ENCODE measurements at places on chromosomes 3 and 15.

GRCh38 chr3:196192524-196193051 is 18.6 kb downstream of the ZDHHC19 start:
- no peak for DNase-seq

DNA sequence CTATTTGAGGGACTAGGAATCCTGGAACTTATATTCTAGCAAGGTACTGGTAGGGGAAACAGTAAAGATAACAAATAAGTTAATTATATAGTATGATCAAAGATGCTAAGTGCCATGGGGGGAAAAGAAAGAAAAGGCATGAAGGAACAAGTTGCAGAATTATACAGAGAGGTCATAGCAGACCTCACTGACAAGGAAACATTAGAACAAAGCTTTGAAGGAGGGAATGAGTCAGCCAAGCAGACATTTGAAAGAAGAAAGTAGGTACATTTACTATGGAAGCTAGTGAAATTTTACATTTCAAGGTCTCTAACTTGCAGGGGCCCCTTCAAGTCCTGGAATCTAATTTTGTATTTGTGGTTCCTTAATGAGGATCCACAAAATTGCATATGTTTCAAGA is 57.2 kb upstream of the TIPARP start:
- no peak for DNase-seq

DNA sequence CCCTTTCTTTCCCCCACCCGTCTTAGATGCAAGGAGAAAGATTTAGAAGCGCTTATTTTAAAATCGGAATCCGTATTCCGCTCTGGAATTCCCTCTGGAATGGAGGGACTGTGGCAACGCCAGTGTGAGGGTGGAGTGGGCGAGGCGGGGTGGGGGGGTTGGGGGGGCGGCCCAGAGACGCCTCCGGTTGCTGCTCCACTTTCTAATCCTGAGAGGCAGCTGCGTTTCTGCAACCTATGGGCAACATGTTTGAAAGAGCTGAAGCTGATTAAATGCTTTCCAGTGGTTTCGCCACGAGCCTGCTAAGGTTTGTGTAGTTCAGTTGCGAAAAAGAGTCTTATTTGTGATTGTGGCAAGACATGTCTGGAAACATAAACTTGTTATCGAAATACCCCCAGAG is at the start of gene CCK:
Gene CCK (minus strand): TSS at position 101 of the 400 bp plus-strand sequence. CDS start 2,555 bp downstream, outside the sequence.
- DNase-seq, result no peak

GRCh38 chr3:152350139-152350538 is 81.4 kb downstream of the MBNL1 start:
- DNase-seq, result no peak

- DNase-seq, result no peak
These were observed 164.0 kb downstream of the CHST2 start for GRCh38 chr3:143283432-143284128.

- no peak for DNase-seq
These were observed 37.5 kb upstream of the ESYT3 start for GRCh38 chr3:138396752-138397410.

- DNase-seq, result no peak
These were observed 53.2 kb downstream of the CD200R1L start for GRCh38 chr3:112793326-112794081.

DNA sequence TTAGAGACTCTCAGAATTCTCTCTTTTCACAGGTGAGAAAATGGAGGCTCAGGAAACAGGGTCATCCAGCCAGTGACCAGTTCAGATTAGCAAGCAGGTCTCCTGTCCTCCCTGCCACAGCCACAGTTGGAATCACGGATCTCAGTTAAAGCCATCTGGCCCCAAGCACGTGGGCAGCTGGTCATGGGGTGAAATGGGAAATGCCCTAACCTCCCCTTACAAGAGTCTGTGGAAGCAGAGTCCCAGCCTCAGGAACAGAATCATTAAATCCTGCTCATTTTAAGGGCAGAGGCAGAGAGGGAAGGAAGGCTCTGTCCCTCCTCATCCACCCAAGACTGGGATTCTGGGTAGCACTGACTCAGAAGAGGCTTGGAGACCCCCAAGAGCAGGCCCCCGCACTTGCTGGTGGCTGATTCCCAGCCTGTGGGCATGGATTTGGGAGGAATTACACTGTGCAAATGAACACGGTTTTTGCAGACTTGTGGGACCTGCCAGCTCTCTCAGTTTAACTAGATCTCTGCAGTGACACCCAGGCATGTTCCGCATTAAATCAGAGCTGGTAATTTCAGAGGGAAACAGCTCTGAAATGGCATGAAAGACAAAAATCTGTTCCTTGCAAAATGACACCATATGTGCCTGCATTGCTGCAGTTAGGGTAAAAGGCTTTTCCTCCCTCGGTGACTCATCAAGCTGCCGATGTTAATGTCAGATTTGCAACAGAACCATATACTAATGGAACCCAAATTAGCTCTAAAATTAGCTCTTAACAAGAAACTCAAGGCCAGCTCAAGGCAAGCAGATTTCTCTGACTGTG is 89.0 kb downstream of the BDH1 start:
- no peak for DNase-seq

GRCh38 chr3:132457286-132457685 is 40.0 kb downstream of the DNAJC13 start:
- DNase-seq, result no peak

GRCh38 chr15:29130951-29131839 is 138.4 kb downstream of the NSMCE3 start:
- no peak for DNase-seq

- no peak for DNase-seq
These were observed 14.3 kb downstream of the ARL8B start for GRCh38 chr3:5136211-5136918.

DNA sequence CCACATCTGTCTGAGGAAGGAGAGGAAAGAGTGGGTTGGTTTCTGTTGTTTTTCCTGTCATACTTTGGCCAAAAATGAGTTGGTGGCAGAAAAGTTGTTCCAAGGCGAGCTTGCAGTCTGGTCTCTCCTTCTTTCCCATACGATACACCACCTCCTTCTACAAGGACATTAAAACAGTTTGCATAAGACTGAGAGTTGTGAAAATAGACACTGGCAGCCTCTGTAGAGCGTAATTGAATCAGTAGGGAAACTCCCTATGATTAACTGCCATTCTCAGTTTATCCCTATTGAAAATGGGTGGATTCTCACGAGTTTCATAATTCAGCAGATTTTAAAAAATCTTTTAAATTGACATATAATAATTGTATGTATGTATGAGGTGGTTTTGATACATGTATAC is 3.7 kb upstream of the LSG1 start:
- no peak for DNase-seq

GRCh38 chr3:39485547-39485946 is 18.1 kb downstream of the MOBP start:
- no peak for DNase-seq

GRCh38 chr15:89116404-89116803 is 28.1 kb downstream of the ABHD2 start:
- DNase-seq, result no peak

GRCh38 chr15:34855413-34855812 is 60.1 kb upstream of the ACTC1 start:
- peak; percentile 66 for DNase-seq

DNA sequence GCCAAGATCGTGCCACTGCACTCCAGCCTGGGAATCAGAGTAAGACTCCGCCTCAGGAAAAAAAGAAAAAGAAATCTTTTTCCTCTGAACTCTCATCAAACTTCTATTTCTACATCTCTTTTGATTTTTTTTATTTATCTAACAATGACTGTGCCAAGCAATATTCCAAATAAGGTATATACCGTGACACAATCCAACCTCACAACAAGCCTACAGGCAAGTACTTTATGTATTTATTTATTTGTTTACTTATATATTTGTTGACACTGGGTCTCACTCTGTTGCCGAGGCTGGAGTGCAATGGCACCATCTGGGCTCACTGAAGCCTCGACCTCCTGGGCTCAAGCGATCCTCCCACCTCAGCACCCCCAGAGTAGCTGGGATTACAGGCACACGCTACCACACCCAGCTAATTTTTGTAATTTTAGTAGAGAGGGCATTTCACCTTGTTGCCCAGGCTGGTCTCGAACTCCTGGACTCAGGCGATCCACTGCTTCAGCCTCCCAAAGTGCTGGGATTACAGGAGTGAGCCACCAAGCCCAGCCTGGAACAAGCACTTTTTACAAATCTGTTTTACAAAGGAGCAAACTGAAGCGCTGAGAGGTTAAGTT is 94.9 kb upstream of the CHD2 start:
- DNase-seq, result no peak

- DNase-seq, result no peak
These were observed at the start of gene OTOL1 for GRCh38 chr3:161496508-161496907. TSS of gene OTOL1 (plus strand) at chr3:161496808. CDS start at chr3:161496808, 0 bp downstream.

DNA sequence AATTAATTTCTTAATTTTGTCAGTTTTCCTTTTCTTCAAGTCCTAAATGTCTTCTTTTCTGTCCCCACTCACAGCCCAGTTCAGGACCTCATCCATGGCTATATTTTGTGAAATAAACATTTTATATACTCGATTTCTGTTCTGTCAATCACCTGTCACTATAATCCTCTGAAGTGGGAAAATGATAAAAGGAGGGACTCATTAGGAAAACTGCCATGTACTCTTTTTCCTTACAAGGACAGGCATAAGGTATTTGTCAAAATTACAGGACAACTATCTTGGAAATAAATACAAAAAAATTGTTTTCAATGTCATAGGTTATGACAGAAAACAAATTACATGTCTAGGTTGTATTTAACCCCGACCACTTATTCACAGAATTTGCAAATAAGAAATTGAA is 240.1 kb upstream of the CBLB start:
- DNase-seq, result no peak

DNA sequence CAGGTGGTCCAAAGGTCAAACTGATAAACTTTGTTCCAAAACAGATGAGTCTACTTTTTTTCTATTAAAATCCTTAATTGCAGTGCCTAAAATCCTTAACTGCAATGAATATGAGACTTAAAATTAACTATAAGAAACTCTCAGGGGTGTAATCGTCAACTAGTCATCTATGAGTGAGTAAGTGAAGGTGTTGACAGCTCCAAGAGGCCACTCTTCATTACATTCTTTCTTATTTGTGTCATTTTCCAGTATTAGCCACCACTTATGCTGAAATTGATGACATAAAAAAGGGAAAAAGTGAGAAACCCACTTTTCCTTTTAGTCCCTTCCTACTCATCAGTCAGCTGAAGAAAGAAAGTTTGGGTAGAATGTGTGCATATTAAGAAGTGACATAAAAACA is 12.6 kb upstream of the NPAP1 start:
- DNase-seq, result no peak

- DNase-seq, result no peak
These were observed 161.9 kb upstream of the RGMA start for GRCh38 chr15:93250950-93251349.

GRCh38 chr3:164918905-164919304 is 159.4 kb downstream of the SI start:
- DNase-seq, result no peak

- DNase-seq, result peak; percentile 19
These were observed 81.9 kb upstream of the SLC25A36 start for GRCh38 chr3:140859592-140860336.

- no peak for DNase-seq
These were observed 15.5 kb downstream of the TNFAIP8L3 start for GRCh38 chr15:51079226-51079625.

DNA sequence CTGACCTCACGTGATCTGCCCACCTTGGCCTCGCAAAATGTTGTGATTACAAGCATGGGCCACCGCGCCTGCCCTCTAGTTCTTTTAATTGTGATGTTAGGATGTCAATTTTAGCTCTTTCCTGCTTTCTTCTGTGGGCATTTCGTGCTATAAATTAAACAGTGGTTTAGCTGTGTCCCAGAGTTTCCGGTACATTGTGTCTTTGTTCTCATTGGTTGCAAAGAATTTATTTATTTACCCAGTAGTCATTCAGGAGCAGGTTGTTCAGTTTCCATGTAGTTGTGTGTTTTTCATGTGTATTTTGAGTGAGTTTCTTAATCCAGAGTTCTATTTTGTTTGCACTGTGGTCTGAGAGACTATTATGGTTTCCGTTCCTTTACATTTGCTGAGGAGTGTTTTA is 30.1 kb downstream of the MYRIP start:
- DNase-seq, result no peak

GRCh38 chr3:151630938-151631441 is 102.7 kb upstream of the AADACL2 start:
- DNase-seq, result peak; percentile 18

DNA sequence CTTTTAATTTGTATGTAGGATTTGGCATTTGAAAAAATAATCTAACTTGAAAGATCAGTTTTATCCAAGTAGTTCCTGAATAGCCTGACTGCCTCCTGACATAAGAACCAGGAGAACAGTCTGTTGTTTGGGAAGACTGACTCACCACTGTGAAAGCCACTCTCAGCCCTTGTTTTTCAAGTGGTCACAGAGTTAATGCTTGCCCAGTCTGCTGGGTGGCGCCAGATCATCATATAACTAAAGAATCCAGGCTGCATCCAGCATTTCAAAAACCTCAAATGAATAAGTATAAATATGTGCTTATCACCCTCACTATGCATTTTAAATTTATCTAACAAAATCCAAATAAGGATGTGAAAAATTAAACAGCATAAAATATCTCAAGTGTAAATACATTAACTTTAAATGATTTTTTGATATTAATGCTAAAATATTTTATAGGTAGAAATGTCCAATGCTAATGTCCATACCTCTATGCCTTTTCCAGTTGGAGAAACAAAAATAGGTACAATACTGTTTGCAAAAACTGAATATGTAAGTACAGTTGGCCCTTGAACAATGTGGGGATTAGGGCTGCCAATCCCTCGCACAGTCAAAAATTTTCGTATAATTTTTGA is 26.9 kb upstream of the ZBBX start:
- DNase-seq, result peak; percentile 18

GRCh38 chr3:80601479-80601878 is 833.7 kb upstream of the ROBO1 start:
- no peak for DNase-seq

DNA sequence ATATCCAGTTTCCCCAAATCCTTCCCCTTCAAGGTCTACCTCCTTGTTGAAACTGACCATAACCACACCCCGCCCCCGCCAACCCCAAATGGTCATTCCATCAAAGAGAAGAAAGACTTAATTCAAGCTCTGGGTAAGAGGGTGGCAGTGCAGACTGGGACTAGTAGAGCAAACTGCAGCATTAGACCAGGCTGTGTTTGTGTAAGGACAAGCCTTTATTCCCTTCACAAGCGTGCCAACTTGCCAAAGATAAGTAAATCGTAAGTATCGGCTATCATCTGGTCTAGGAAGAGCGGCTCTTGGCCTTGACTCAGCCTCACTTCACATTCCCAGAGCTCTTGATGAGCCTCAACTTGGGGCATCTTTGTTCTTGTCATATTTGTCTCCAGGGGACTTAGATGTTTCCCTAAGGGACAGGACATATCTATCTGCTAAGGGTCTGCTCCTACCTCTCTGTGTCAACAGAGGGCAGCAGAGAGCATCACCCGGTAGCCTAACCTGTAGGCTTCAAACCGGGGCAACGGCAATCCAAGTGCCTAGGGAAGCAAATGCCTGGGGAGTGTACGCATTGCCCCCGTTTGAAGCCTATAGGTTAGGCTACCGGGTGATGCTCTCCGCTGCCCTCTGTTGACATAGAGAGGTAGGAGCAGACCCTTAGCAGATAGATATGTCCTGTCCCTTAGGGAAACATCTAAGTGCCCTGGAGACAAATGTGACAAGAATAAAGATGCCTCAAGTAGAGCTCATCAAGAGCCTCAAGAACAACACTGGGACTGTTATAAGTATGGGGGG is 8.9 kb upstream of the MAP3K13 start:
- DNase-seq, result no peak

GRCh38 chr15:73318463-73319351 is 50.1 kb downstream of the HCN4 start:
- no peak for DNase-seq

Data from skeletal muscle cell (primary cell).